ENCODE measurements at places on chromosomes 11 and 22.

DNA sequence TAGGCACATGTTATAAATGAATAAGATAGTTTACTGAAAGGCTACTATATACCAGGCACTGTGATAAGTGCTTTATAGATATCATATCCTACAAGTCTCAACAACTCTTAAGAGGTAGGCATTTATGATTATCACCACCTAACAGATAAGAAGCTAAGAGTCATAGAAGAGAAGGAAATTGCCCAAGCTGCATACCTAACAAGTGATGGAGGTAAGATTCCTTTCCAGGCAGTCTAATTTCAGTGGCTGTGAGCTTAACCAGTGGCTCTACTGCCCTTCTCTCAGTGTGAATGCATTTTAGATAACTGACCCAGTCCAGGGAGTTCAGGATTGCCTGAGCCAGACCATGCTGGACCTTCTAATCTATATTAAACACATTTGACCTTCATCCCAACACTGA is 39.2 kb downstream of the HEPHL1 start:
- DNase-seq: no peak

- no peak for DNase-seq
Measured at GRCh38 chr22:34592123-34592740, 473.7 kb upstream of the ISX start.

- no peak for DNase-seq
Measured at GRCh38 chr11:128520206-128520887, 67.0 kb downstream of the ETS1 start.

DNA sequence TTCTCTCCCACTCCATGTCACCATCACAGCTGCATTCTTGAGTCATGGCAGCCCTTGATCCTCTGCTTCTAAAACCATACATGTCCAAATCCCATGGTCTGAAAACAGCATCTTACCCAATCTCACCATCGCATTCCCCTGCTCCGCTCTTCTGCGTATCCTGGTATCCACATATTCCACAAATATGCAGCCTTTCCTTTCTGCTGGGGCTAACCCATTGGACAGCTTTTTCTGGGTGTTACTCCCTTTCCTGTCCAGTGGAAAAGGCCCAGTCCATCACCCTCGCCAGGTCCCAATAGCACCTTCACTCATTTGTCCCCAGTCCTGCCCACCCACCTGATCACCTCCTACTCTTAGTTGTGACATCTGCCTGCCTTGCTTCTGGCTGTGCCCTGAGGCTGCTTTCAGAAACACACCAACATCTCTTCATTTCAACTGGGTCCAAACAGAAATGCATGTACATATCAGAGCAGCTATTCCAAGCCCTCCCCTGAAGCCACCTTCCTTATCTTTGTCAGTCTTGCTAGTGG is 237.6 kb upstream of the TBCEL start:
- no peak for DNase-seq

DNA sequence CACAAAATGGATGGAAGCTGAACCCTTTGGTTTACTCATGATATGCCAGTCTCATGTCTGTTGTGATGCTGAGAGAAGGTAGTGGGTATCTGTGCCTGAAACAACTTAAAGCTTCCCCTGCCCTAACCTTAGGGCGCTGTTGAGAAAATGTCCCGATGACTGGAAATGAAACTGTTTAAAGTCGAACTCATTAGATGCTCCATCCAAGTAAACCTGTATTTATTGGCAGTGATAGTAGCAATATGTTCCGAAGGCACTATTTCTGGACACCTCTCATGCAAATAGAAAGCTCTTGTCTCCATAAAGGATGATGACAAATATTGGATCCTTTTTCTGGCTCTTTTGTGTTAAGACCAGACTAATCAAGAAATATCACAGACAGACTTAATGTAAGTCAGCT is 86.2 kb downstream of the GRAMD1B start:
- no peak for DNase-seq

DNA sequence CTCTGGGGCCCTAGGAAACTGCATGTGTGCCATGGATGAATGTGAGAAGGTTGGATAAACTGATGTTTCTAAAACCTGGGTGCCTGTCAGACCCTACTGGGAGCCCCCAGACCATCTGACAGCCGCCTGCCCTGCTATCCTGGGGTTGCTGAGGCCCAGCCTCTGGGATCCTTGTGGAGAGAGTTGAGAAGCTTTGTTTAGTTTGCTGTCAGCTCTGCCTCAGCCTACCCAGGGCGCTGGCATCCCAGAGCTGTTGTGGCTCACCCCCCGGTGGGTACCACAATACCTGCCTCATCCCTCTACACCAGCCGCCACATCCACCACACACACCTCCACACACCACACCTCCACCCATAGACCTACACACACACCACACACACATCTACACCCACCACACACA is 38.5 kb upstream of the HMOX1 start:
- DNase-seq: no peak

DNA sequence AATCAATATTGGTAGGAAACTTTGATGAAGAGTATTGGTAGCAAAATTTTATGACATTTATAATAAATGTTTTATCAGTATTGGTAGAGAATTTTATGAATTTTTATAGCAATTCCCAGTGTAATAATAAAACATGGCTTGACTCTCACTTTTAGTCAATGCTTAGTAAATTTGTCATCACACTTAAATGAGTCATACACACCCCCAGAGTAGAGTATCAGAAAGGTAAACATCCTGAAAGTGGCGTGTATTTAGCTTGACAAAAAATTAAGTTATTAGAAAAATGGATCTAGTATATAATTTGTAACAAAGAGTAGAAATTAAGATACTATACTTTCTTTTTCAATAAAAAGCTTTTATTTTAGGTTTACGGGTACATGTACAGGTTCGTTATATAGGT is 2.6 kb downstream of the MS4A3 start:
- DNase-seq: no peak

- DNase-seq: no peak
Measured at GRCh38 chr11:15863411-15863810, 492.9 kb downstream of the SOX6 start.

- no peak for DNase-seq
Measured at GRCh38 chr11:84788220-84788619, 838.9 kb downstream of the DLG2 start.

- no peak for DNase-seq
Measured at GRCh38 chr11:45610627-45611026, 54.8 kb downstream of the CHST1 start.

GRCh38 chr11:7904917-7905316 is 26.2 kb downstream of the OR10A6 start:
- no peak for DNase-seq

DNA sequence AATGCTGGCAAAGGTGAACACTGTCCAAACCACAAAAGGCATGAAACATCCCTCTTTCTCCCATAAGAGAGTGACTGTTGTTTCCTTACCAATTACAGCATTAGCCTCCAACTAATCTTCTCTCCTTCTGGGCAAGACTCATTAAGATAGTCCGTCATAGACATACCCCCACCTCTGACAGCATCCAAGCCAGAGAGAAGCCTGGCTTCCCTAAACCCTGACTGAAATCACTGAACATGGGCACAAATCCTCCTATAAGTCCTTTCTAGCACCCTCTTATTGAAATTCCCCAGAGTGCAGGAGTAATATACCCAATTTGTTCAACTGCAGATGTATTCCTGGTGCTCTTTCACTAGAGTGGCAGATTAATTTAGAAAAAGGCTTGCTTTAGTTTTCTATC is 1.7 kb upstream of the RNASEH2C start:
- no peak for DNase-seq

DNA sequence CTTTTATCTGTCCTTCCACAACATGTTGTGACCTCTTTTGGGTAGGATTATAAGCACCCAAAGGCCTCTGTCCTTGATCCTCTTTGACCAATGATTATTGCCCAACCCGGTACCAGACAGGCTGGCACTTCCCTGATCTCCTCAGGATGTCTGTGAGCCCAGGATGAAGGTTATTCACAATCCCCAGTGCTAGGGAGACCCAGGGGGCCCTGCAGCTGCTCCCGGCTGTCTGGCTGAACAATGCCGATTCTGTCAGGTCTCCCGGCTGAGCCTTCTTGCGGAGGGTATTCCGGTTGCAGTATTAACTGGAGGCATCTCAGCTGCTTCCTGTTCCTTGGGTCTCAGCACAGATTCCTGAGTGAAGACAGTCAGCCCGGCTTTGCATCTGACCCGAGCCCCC is 71.2 kb upstream of the CDON start:
- DNase-seq: no peak

- DNase-seq: no peak
Measured at GRCh38 chr11:94272738-94273313, 31.6 kb upstream of the IZUMO1R start.

DNA sequence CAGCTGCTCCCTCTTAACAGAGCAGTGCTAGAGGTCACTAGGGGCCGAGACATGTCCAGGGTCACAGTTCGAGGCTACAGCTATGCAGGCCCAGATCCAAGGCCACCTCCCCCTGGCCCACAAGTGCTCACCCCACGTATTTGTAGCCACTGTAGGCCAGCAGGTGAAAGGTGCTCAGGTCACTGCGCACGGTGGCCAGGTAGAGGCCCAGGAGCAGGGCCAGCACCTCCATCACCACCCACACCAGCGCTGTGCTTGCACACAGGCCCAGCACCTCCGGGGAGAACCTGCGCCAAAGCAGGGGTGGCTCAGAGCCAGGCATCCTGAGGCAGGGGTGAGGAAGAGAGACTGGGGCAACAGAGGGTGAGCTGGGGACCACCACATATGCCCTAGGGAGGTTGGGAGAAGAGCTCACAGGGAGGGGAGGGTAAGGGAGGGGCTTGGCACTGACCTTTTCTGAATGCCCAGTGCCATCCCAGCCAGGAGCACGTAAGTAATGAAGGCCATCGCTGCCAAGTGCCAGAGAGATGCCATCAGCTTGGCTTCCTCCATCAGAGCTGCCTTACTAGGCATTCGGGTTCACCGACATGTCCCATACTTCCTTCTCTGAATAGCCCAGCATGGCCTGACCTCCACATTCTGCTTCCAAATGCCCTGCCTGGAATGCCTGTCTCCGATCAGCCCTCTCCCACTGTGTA is 3.5 kb downstream of the YIF1A start:
- no peak for DNase-seq

DNA sequence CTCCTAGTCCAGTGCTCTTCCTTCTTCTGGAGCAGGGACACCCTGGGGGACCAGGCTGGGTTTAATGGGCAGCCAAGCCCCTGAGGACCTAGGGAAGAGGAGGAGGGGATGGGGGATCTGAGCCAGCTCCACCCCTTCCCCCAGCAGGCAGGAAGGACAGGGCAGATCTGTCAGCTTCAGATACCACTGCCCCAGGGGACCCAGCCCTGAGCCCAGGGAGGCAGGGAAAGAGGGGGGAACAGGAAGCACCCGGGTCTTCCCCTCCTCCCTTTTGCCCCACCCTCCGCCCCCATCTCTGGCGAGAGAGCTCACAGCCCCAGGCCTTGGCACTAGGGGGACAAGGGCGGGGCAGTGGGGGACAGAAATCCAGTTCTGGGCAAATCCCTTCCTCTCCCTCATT is 11.7 kb upstream of the SOX10 start:
- DNase-seq: no peak

DNA sequence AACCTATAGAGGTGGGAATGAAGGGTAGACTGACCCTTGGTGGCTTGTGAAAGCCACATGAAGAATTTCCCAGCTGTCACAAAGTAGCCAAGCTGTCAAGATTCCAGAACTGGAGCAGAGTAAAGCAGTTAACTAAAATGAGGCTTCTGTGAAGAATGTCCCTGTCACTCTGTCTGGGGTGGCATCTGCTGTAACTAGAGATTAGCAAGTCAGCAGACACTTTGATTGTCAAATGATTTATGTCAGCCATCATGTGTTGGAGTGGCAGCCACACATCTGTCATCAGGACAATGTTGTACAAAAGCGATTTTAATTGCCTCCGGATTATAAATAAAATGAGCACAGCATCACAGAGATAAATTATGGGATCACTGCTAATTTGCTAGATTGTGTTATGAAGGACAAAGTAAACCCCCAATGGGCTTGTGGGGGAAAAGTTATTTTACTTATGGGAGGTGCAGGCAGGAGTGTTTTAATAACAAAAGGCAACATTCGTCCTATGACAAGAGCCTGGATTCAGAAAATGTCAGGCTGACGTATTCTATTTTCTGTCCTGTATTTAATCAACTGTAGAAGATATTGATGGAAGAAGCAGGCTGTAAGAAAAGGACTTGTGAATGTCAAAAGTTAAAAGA is 270.9 kb downstream of the FAM181B start:
- no peak for DNase-seq

- DNase-seq: no peak
Measured at GRCh38 chr11:32438866-32439489, 3.6 kb upstream of the WT1 start.

- no peak for DNase-seq
Measured at GRCh38 chr22:28002181-28002700, 83.2 kb upstream of the PITPNB start.

DNA sequence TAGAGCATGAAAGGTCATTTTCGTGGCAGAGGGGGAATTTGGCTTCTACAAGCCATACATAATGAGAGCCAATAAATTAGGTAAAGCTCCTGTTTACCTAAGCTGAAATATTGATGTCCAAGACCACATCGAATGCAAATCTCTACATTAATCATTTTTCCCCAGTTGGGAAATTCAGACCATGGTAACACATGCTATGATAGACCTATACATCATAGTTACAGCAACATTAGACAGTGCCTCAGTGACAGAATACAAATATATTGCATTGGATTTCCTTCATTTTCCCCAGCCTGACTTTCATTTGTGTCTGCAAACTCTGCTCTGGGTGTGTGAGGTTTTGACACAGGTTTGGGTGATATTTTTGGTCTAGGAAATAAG is 1079.7 kb upstream of the TENM4 start:
- DNase-seq: no peak

GRCh38 chr11:44329472-44330230 is 19.7 kb upstream of the ALX4 start:
- DNase-seq: no peak

DNA sequence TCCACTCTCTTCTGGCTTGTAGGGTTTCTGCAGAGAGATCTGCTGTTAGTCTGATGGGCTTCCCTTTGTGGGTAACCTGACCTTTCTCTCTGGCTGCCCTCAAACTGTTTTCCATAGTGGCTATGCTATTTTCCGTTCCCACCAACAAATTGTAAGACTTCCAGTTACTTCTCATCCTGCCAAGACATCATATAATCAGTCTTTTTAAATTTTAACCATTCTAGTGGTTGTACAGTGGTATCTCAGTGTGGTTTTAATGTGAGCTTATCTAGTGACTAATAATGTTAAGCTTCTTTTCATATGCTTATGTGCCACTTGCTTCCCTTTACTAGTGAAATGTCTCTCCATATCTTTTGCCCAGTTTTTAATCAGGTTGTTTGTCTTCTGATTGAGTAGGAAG is 13.6 kb upstream of the TRIM29 start:
- no peak for DNase-seq

DNA sequence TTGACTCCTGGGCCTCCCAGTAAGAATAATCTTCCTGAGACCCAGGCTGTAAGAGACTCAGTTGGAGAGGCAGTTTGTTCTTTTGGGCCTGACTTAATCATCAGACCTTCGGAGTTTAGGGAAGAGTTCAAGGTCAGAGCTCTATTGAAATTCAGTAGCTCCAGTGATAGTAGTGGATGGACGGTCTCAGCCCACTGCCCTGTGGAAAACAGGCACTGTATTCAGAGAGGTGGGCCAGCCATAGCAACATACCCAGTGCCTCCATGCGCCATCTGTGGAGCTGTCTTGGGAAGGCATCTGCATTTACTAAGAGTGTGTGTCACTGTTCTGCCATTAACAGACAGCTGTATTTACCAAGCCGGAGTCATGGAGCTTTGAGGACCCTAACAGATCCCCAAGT is 2.9 kb downstream of the SMARCB1 start:
- DNase-seq: no peak

Measured in NCI-H1930 (cell line).